DND-41 (cell line): ENCODE measurements at places on chromosomes 1 and 21.
A peak's percentile ranks its signal among the peaks of the same experiment; 100 is the strongest.

- no peak for DNase-seq
Measured at GRCh38 chr1:166297993-166298392, 131.2 kb upstream of the FAM78B start.

- DNase-seq: no peak
Measured at GRCh38 chr21:15964236-15964855, 234.6 kb downstream of the USP25 start.

DNA sequence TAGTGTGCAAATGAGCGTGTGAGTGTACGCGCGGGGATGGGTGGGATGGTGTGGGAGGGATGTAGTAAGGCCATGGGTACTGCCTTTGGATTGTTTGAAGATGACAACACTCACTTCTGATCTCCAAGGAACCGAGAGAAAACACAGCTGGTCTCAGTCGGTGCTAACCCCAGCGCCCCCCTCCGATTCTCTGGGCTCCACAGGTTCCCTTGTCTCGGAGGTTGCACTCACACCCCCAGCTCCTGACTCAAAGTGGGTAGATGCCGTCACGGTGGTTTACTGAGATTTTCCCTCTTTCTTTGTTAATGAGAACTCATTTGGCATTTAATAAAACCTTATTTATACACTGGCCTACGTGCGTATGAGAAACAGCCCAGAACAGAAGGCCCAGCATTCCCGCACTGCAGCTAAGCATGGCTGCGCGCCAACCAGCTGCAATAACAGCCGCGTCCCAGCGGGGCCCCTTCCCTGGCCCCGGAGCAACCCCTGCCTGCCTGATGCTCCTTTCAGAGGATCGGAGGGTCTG is 25.8 kb downstream of the ABCA4 start:
- no peak for DNase-seq

DNA sequence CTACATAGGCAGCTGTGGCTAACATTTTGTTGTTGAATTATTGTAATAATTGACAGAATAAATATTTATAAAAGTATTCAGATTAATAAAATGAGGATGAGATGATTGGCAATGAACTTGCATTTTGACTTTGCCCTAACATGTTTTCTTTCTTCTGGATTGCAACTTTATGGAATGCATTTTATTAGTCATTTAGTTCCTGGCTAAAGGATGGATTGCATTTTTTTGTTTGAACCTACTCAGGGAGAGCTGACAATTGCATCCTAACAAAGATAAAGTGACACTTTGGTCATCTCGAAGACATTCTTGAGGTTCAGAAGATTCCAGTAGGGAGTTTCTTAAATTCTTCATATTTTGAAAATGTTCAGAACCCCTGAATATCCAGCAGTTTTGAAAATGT is 37.5 kb downstream of the PGM1 start:
- DNase-seq: no peak

DNA sequence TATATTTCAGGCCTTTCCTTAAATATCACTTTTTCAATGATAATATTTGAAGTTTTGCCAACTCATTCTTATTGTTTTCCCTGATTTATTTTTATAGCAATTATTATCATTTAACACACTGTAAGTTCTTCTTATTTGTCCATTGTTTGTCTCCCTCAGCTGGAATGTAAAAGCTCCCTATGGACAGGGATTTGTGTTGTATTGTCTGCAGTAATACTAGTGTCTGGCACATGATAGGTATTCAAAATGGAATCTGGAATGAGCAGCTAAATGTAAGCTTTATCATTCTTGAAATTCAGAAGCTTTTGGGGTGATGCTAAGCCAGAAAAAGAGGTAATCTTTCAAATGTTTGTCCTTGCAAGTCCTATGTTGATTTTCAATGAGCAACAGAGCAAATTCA is 112.1 kb downstream of the NEGR1 start:
- DNase-seq: no peak

DNA sequence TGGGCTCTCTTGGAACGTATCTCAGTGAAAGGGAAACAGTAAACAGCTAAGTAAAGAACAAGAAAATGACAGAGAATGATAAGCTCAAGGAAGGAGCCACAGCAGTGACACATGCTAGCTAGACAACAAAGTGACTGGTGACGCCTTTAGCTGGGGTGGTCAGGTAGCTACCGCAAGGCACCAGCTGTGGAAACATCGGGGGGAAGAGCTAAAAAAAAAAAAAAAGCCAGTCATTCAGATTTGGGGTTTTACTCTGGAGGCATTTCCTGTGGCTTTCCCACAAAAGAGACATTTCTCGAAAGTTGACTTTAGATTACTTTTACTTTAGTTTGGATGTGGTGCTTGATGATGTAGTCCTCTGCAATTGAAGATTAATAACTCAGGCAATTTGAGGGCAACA is 2.1 kb downstream of the FHAD1 start:
- peak; percentile 75 for DNase-seq

GRCh38 chr1:37449936-37450335 is 24.4 kb upstream of the ZC3H12A start:
- peak; percentile 64 for DNase-seq

DNA sequence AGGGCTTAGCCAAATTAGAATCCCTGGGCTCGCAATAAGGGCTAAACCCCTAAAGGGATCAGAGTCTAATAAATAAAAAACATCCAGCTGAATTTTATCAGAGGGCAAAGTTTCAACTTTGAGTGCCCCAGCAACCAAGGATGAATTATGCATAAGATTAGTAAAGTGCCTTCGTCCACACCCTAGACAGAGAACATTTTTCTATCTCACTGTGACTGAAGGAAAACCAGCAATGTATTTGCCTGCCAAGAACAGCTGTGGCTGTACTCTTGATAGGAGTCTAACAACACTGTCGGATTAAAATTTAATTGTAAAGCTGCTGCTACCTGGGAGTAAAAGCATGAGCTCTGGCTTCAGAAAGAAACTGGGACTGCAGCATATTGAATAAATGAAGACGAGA is 23.3 kb downstream of the WNT2B start:
- no peak for DNase-seq

DNA sequence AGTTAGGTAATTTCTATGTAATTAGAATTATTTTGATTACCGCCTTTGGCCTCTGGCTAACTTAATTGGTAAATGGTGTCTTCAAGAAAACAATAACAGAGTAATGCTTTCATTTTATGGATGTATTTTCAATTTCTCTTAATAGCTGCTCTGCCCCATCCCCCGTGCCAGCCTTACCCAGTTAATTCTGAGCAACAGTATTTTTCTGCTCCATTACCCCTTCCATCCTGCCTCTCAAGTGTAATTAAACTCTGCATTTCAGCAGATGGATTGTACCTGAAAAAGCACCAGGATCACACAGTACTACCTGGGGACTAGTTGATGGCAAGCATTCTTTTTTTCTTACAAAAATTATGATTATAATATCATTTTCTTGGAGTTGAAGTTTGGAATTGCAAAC is 104.2 kb downstream of the KIAA0319L start:
- no peak for DNase-seq

DNA sequence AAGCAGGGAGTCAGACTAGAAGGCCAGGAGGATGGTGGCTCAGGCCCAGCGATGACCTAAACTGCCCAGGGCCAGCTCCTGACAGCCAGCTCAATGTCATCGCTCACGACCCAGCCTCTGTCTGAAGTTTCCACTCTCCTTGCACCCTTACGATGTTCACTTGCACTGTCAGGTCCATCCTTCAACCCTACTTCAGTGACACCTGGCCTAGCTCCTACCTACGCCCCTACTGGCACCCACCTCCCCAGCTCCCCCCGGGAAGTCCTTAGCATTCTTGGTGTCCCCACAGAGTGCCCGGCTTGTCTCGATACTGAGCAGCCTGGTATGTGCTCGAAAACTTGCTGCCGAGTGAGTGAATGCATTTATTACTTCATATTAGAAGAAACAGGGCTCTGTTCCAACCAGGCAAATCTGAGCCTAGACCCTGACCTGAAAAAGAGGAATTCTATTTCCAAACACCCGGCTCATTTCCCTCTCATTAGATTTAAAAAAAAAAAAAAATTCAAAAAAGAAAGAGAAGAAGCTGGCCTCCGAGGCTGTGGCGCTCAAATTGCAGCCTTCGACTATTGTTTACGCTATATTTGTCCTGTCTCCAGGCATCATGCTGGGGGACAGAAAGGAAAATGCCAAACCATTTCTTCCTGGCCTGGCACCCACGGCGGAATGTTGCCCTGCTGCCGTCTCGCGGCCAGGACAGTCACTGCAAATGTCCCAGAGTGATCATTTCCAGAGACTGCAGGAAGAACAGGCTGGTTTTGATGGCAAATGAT is 29.8 kb upstream of the LRRC38 start:
- DNase-seq: no peak
